ENCODE measurements at places on chromosomes 5 and 9.

GRCh38 chr5:57650360-57651069, 167.9 kb upstream of the ACTBL2 start:
- peak; percentile 7 for DNase-seq

- no peak for DNase-seq
Measured at GRCh38 chr5:115184770-115185169, 15.1 kb upstream of the TRIM36 start.

DNA sequence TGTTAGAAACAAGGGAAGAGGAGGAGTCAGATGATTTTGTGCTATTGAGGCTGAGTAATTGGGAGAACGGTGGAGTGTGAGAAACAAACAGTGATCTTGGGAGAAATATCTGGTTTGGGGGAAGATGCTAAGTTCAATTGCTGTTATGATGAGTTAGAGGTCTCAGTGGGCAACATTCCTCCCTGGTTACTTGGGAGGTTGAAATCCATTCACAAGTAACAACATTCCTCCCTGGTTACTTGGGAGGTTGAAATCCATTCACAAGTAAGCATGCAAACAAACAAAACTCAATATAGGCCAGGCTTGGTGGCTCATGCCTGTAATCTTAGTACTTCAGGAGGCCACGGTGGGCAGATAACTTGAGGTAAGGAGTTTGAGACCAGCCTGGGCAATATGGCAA, 38.7 kb downstream of the AGXT2 start:
- DNase-seq = no peak

- DNase-seq = no peak
Measured at GRCh38 chr5:7016999-7017747, 303.9 kb downstream of the TENT4A start.

DNA sequence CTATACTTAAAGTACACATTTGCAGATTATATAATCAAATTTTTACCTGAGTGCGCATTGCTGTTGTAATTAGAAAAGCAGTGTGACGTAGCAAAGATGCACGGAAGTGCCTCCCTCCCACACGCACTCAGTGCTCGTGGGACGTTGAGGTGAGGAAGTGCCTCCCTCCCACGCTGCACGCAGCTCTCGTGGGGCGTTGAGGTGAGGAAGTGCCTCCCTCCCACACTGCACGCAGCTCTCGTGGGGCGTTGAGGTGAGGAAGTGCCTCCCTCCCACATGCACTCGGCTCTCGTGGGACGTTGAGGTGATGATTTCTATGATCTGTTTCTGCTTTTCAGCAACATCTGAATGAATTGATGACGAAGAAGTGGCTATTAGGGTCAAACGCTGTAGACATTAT, 21.0 kb downstream of the EXOC3 start:
- no peak for DNase-seq

- no peak for DNase-seq
Measured at GRCh38 chr5:121088341-121088740, 624.2 kb downstream of the PRR16 start.
